Stimulated activated naive B cell treated with anti-CD40 and anti-IgM and Interleukin-4, amounts not matched to agents 10 μg/mL and 1 μg/mL and 100 μg/mL, for 72 hours (primary cell): ENCODE measurements at places on chromosomes 16 and 17.
A peak's percentile ranks its signal among the peaks of the same experiment; 100 is the strongest.

GRCh38 chr16:49488336-49488735, 114.7 kb downstream of the C16orf78 start:
- no peak for DNase-seq

- no peak for DNase-seq
These were observed 103.9 kb downstream of the OR1D5 start for GRCh38 chr17:2959371-2960130.

DNA sequence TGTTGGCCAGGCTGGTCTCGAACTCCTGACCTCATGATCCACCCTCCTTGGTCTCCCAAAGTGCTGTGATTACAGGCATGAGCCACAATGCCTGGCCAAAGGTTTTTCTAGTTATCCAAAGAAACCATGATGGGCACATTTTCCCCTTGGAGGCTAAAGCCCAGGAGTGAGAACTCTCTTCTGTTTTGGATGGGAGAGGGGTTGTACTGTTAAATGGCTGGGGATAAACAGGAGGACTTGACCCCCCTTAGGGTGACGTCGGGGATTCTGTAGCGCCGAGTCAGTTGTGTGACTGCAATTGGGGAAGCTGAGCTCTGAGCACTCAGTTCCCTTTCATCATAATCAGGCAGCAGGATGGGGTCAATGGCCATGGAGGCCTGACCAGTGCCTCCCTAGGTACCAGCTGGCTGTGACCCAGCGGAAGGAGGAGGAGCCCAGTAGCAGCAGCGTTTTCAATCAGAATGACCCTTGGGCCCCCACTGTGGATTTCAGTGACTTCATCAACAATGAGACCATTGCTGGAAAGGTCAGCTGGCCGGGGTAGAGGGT, 4.1 kb downstream of the AOC3 start:
- no peak for DNase-seq

DNA sequence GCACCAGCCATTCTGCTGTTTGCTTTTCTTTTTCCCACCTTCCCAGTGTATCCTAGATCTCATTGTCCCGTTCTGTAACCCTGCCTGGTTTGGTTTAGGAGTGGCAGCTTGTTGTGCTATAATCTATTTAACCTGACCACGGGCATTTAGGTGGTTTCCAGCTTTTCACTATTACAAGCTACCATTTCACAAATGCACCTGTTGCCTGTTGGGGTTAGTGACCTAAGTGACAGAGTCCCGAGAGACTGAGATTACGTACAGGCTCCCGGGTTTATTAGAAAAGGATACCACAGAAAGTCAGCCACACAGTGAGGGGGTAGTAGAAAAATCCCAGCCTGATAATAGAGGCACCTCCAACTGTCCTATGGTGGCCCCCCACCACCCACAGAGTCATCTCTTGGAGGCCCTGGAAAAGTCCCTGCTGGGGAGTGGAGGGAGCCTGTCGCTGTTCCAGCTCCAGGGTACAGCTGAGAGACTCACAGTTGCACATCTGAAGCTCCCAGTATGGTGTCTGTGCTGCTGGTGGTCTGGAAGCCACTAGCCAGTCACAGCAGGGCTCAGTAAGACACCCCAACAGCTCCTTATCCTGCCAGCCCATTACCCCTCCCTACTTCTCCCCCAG, 21.2 kb downstream of the CLEC16A start:
- DNase-seq, result peak; percentile 88

- DNase-seq, result no peak
These were observed 2.4 kb upstream of the CDH16 start for GRCh38 chr16:66920924-66921680.

DNA sequence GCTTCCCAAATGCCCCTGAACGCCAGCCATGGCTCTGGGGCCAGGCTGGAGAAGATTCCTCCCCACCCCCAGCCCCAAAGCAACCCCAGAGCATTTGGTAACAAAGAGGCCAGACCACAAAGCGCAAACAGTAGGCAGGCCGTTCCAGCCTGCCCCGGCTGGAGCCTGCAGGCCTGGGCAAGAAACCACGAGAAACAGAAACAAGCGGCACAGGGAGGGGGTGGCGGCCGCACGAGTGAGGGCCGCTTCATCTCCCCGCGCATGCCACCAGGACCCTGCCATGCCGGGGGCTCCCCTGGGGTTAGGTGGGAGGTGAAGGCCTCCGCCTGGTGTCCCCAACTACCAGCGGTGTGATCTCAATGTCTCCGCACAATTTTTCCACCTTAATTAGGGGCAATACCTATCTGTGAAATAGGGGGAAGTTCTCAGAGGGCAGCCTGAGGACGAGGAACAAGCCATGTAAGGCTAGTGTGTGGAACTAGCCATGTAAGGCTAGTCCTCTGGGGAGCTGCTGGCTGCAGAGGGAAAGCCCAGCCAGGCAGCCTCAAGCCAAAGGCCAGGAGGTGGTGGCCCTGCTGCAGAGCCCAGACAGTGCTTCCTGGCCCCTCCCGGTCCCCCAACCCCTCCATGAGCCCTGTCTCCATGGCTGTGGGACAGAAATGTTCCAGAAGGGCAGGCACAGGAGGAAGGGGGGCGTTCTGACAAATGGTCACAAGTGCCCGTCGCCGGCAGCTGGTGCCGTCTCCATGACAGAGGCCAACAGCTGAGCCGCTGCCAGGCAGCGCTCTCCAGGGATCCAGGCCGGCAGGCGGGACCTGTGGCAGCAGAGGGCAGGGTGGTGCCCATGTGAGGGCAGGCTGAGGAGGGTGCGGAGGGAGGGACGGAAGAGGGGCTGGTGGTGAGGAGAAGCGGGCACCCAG, 14.5 kb upstream of the MTSS2 start:
- DNase-seq, result no peak

DNA sequence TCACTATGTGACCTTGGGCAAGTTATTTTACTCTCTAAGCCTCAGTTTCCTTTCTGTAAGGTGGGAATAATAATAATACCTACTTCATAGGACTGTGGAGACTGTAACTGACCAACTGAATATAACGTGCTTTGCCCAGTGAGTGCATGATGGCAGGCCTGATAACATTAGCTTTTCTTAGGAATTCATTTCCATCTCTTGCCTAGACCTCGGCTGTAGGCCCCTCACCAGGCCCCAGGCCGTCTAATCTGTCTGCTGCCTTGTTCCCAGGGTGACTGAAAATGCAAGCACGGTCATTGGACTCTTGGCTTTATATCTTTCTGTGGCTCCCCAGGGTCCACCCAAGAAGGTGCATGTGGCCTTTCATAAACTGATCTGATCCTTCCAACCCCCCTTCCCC, 6.7 kb upstream of the UBE2O start:
- no peak for DNase-seq

DNA sequence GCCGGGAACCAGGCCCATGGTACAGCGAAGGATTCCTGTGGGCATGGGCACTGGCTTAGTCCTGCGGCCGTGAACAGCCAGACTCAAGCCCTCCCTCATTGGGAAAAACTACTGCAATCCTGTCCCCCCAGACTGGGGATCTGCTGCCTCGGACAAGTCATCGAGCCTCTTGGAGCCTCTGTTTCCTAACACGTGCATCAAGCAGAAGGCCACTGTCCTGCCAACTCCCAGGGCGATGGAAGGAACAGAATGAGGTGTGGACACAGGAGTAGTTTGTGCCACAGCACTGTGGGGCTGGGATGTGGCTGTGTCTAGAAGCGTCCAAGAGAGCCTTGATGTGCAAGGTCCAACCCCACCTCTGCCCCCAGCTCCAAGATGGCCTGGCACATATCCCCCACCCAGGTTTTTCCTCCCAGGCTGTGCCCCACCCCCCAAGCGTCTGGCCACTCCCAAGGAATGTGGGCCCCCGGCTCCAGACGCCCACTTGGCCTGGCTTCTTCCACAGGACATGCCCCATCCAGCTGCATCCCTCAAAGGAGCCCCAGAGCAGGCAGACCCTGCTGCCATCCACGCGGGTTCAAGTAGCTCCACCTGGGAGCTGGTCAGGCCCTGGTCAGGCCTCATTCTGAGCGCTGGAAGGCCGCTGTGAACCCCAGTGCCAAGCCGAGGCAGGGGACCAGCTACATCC, 3.4 kb downstream of the CAMKK1 start:
- DNase-seq, result no peak

GRCh38 chr16:72197545-72197944, 25.6 kb upstream of the PMFBP1 start:
- no peak for DNase-seq

GRCh38 chr16:19029980-19030379, 37.4 kb upstream of the COQ7 start:
- DNase-seq, result no peak

DNA sequence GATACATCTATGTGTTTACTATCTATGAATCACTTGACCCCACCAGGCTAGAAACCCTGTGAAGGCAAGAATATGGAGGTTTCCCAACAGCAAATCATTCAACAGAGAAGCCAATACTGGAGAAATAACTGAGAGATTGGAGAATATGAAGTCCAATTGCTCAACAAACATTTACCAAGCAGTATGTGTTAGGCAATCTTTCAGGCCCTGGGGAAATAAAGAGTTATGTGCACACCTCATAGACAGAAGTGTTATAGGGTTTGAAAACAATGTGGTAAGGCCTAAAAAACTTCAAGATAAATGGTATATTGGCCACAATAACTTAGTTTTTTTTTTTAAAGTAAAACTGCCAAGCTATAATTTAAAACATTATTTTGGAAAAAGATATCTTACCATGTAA, 1245.8 kb downstream of the CDH11 start:
- DNase-seq, result no peak

- no peak for DNase-seq
These were observed 26.0 kb upstream of the ITGB4 start for GRCh38 chr17:75695141-75695829.

DNA sequence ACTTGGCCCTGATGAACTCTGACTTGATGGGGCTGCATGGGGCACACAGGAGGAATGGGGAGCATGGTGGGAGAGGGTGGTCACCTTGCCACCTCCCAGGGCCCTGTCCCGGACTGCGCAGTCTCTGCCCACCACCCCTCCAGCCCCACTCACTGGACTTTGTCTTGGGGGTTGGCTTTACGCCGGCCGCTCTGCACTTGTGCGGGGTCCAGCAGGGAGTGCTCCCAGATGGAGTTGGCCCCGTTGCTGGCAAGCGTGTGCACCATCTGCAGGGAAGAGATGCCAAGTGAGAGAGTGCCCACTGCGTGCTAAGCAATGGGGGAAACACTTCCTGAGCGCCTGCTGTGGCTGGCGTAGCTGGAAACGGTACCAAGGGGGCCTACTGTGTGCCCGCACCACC, 6.7 kb downstream of the GIT1 start:
- no peak for DNase-seq
